Head of caudate nucleus (tissue), 42 donors: ENCODE measurements at places on chromosomes 5 and 9.
A peak's percentile ranks its signal among the peaks of the same experiment; 100 is the strongest.

DNA sequence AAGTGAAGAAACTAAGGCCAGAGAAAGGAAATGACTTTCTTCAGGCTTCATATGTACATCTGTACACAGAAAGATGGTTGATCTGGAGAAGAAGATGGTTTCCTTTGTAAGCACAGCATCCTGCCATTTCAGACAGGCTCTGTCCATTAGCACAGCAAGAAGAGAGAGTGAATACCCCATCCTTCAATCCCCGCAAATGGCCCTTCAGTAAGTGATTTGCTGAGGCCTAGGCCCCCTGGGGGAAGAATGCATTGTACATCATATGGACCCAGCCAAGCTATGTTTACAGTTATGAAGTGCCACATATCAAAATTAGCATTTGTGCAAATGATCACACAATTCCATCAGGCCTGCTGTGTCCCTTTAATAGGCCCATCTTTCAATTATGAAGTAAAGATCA, 657.4 kb downstream of the BRINP1 start:
- DNase-seq, result no peak

DNA sequence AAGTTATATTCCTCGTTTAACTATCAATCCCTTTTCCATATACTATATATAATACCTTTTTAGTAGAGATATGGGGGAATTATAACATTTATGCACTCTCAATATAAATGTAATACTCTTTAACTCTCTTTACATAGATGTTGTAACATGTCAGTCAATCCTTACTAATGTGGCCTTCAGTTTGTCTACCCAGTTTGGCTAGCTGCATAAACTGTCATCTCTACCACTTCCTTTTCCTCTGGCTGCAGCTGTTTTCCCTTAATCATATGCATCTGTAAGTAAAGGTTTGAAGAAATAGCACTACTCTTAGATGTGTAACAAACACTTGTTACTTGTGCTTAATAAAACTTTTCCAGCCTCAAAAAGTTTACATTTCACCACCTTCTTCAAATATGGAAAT, 13.4 kb downstream of the ABHD17B start:
- no peak for DNase-seq

DNA sequence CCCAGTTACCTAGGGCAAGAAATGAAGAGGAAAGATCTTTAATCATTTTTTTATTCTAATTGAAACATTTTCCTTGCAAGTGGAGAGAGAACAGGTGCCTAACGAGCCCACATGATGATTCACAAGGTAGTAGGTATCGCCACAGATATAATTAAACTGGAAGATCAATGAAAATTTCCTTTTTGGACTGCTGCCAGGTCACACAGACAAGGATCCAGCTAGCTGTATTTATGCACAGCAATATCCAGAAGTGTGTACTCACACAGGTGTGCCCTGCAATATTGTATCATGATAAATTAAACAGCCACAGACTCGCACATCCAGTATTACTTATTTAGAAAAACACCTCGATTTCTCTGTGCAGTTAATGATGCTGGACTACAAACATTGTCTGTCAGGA, 294.0 kb upstream of the SMARCA2 start:
- DNase-seq, result no peak

- peak; percentile 15 for DNase-seq
Observed at GRCh38 chr5:143054480-143054941, 284.3 kb downstream of the ARHGAP26 start.

DNA sequence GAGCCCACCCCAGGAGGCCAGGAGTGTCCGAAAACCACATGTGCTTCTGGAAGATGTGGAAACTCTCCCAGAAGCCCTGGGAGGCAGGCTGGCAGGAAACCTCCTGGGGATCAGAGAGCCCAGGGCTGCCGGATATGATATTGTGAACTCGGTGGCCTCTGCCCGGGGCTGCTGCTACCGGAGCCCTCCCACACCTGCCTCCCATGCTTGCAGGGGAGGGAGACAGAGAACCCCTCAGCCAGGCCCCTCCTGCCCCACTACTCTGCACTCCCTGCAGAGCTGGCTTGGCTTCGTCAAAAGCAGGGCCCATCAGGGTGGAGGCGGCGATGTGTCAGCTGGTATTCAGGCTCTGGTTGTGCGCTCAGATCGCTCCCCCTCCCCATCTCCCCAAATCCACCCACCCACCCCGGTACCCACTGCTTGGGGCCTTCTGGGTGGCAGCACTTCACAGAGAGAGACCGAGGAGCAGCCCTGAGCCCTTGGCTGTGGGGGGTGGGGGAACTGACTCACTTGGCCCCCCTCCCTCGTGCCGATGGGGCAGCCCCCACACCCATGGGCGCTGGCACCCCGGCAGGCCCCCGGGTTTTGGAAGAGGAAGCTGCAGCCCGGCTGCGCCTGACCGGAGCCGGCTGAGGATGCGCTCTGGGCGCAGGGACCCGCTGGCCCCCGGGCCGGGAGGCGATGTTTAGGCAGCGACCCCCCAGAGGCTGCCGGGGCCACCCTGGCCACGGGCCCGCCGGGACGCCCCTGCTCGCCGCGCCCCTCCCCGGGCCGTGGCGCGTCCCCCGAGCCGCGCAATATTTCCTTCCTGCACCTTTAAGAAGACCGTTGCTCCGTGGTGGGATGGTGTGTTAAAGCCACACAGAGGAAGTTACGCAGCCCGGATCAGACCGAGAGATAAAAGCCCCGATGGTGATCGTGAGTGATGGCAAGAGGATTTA, 786 bp upstream of the NTNG2 start:
- no peak for DNase-seq

- DNase-seq, result no peak
Observed at GRCh38 chr9:38042626-38043357, 26.2 kb downstream of the SHB start.

DNA sequence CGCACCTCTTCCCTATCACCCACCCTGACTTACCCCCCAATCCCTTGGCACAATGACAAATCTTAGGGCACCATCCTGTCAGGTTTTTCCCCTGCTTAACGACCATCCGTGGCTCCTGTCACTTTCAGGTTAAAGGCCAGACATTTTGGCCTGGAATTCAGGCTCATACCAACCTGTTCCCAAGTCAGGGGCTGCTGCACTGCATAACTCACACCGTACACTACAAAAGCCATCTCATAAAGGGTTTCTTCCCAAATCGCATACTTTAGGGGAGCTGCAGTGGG, 7.5 kb upstream of the AKNA start:
- no peak for DNase-seq

GRCh38 chr5:135556620-135557019, 20.9 kb upstream of the NEUROG1 start:
- DNase-seq, result no peak

- DNase-seq, result no peak
Observed at GRCh38 chr5:5025774-5026408, 114.2 kb upstream of the ADAMTS16 start.

DNA sequence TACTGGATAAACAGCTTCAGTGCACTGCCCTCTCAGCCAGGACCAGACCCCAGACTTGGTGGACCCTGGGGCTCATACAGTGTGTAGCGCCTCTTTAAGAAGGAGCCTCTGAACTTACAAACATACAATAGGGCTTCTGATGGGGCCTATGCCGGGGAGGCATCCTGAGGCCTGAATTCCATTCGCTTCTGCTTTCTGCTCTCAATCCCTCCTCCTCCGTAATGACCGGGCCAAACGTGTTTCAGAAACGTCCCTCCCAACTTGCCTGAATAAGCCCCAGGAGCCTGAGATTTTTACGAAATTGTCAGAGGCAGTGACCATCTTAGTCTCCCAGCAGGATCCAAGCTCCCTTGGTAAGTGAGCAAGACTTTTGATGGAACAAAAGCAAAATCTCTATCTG, 128.1 kb upstream of the BOD1 start:
- DNase-seq, result no peak

GRCh38 chr9:81851340-81851739, 76.9 kb upstream of the SPATA31D4 start:
- DNase-seq, result no peak

DNA sequence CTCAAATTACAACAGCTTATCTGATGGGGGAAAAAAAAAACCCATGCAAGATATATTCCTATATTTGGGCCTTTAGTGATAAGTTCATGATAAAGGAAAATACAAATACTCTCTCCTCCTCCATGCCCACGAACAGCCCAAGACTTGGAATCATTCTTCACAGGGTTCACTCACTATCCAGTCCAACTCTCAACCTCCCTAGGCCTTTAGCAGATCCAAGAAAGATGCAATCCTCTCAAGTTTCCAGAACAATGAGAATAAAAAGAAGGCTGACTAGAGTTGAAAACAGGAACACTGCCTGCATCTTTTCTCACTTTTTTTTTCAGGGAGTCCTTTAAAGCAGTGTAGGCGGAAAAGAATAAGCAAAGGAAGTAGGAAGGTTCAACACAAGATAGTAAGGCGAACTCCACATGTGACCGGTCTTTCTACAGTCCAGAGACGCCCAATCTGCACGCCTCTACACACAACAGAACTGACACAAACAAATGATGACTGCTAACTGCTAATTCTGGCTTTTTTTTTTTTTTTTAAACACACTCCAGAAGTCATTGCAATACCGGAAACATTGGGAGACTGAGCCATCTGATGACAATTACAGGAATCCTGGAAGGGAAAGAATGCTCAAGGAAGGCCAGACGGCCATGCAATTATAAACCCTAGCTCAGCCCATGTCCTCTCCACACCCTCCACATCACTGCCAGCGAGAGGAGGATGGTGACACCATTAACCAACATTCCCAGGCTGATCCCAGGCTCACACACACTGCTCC, 75.4 kb downstream of the BNC2 start:
- DNase-seq, result no peak

DNA sequence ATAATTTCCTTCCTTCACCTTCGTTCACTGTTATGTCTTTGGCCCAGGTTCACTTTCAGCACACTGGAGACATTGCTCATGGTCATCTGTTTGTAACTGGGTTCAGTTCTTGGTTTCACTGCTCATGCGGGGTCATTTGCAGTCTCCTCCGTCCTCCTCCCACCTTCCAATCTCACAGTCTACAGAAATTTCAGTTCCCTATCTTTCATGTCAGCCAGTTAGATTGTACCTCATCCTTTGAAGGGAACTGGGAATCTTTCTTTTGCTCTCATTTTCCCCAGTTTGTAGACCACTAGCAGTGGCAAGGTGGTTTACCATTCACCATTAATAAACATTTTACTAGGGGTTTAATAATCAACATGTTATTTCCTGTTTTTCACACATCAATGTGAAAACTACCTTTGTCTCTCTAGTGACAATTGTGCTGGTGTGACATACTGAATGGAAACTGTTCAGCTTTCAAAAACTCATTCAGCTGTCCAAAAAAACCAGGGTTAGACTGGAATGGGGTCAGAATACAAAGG, 100.9 kb upstream of the IL6ST start:
- DNase-seq, result no peak

DNA sequence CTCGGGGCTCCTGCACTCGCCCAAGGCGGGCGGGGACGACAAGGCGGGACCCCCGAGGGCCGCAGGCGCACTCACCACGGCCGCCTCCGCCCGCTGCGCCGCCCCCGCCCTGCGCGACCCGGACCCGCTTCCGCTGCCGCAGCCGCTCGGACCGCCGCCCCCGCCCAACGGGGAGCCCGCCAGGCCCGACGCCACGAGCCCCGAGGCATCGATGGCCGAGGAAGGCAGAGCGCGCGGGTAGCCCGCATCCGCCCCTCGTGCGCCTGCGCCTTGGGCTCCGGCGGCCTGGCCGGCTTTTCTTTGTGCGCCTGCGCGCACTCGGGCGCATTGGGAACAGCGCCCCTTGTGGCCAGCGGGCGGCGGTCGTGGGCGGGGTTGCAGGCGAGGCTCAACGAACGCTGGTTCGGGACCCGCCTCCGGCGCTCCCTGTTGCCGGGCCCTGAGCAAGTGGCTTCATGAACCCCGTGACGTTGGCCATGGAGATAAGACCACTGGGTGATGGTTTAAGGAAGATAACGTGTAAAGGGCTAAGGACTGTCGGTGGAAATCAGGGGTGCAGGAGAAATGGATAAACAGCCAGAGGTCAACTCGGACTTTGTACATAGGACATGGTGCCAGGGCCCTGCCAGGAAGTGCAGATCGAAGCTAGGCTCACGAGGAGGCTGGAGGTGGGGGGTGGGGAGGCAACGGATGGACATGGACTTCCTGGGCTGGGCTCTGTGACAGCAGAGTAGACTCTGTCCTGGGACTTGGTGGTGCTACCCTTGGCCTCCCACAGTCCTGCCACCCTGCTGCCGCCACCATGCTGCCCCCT, at the start of the genes C8G and FBXW5:
Gene C8G (plus strand): TSS at position 725 of the 814 bp plus-strand sequence. CDS start 78 bp downstream, at position 803.
Gene FBXW5 (minus strand): TSS at position 220 of the 814 bp plus-strand sequence. CDS start 655 bp downstream, outside the sequence.
- peak; percentile 94 for DNase-seq

DNA sequence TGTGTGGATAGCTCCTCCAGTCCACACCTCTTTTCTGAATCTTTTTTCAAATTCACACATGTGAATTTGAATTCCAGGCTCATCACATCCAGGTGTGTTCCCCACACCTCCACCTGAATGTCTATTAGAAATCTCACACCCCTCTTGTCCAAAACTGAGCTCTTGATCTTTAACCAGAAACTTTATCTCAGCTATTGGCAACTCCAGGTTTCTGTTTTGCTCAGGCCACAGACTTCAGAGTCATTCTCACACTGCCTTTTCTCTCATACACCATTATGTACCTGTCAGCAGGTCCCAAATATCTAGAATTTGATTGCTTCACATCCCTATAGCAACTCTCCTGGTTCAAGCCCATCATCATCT, 11.6 kb downstream of the NIPSNAP3B start:
- no peak for DNase-seq

DNA sequence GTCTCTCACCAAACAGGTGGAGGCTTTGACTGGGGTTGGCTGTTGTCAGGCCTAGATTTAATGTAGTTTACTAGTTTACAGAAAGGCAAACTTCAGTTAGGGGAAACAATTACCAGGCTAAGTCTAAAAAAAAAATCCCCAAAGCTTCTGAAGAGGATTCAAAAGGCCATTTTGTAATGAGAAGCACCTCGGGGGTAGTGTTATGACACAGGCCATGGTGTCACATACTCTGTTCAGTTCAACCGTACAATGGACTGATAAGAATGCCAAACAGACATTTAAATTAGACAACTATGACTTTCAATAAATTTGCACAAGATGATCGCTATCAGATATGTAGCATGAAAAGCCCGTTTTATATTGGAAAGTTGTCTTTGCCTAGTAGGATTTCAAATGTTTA, 120.1 kb upstream of the PCA3 start:
- DNase-seq, result no peak

GRCh38 chr5:73418244-73418691, 30.3 kb downstream of the FOXD1 start:
- no peak for DNase-seq

DNA sequence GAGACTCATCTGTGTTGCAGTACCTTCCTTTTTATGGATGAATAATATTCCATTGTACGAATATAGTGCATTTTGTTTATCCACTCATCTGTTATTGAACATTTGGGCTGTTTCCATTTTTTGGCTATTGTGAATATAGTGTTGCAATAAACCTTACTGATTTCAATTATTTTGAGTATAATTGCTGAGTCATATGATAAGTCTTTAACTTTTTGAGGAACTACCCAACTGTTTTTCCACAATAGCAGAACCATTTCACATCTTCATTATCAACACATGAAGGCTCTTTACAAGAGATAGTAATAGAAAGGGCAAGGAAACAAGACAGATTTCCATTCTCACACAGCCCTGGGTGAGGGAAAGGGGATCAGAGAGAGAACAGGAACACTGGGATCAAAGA, 329.2 kb downstream of the RAB3C start:
- DNase-seq, result no peak

- DNase-seq, result no peak
Observed at GRCh38 chr9:38073882-38074281, 4.9 kb upstream of the SHB start.

GRCh38 chr5:20694121-20694520, 706.1 kb upstream of the CDH18 start:
- no peak for DNase-seq
